ENCODE measurements at places on chromosomes 7 and 10. TPM values are rescaled to one million over a fixed set of nuclear protein-coding genes. Genes with fewer than 3 reads are reported as not detected.

DNA sequence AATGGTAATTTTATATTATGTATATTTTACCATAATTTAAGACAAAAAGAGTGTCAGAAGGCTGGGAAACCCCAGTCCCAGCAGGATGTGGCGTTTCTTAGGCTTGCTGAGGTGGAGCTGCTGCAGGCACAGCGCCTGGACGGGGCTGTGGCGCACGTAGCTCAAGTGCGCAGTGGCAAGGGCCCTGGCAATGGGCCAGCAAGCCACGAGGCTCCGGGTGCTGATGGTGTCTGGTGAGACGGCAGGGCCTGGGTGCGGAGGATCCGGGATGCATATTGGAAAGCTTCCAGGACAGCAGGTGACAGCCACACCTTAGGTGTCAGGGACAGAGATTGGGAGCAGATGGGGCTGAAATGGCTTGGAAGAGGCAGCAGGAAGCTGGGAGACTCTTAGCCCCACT lies 37.2 kb downstream of the CLEC2L start:
- DNase-seq: no peak

Gene GOLGA7B
- total RNA-seq: not detected

DNA sequence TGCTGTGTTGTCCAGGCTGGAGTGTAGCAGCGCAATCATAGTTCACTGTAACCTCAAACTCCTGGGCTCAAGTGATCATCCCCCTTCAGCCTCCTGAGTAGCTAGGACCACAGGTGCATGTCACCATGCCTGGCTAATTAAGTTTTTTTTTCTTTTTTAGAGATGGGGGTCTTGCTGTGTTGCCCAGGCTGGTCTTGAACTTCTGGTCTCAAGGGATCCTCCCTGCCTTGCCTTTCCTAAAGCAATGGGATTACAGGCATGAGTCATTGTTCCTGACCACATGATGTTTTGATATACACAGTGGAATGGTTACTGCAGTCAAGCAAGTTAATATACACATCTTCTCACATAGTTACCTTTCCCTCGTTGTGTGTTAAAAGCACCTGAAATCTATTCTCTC lies 140.3 kb downstream of the GPR85 start:
- no peak for DNase-seq

DNA sequence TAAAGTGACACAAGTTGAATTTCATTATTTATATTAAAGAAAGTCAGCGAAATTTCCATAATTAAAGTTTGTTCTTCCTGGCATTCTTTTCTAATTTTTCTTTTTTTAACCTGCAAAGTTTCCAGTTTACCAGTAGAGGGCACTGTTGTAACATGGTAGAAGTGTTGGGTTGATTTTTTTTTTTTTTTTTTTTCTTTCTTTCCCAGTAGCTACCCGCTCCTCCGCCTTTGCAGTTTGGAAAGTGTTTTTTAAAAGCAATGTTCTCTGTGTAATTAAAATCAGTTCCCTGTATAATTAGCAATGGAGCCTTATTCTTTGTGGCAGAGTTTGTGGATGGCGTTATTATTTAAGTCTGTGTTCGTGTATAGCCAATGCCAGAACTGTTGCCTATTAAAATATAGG lies 53.7 kb downstream of the TAF3 start:
- no peak for DNase-seq

- peak; percentile 35 for DNase-seq
Observed at GRCh38 chr7:104958371-104958865, 55.6 kb upstream of the KMT2E start.

Gene ACSL5
- total RNA-seq: 8.0 TPM

Gene TBL2
- 56.1 TPM for total RNA-seq

- no peak for DNase-seq
Observed at GRCh38 chr7:43458330-43459018, 124.4 kb upstream of the STK17A start.

Gene CPN1
- total RNA-seq: not detected

GRCh38 chr7:44561962-44562621 lies 11.6 kb downstream of the DDX56 start:
- DNase-seq: no peak

Gene CHN2
- total RNA-seq: under 0.01 TPM

DNA sequence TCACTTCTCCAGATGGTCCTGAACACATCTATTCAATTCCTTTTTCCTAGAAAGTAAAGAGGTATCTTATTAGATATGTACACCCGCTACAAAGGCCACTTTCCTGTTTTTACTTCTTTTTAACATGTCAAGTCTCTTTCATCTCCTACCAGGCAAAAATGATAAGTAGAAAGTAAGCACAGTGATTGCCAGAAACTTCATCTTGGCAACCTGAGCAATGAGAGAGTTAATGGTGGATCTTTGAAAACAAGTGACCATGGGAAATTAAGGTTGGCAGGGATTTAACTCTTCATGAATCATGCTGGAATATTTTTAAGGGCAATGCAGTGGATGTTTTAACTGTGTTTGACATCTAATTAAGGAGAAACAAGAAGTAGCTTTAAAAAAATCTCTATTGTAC lies 2.7 kb downstream of the SEMA3A start:
- DNase-seq: no peak

GRCh38 chr7:111312966-111313365 lies 222.0 kb downstream of the LRRN3 start:
- DNase-seq: no peak

GRCh38 chr10:79292891-79293746 lies 54.1 kb upstream of the PPIF start:
- peak; percentile 90 for DNase-seq

Gene ANKRD30A
- not detected for total RNA-seq

DNA sequence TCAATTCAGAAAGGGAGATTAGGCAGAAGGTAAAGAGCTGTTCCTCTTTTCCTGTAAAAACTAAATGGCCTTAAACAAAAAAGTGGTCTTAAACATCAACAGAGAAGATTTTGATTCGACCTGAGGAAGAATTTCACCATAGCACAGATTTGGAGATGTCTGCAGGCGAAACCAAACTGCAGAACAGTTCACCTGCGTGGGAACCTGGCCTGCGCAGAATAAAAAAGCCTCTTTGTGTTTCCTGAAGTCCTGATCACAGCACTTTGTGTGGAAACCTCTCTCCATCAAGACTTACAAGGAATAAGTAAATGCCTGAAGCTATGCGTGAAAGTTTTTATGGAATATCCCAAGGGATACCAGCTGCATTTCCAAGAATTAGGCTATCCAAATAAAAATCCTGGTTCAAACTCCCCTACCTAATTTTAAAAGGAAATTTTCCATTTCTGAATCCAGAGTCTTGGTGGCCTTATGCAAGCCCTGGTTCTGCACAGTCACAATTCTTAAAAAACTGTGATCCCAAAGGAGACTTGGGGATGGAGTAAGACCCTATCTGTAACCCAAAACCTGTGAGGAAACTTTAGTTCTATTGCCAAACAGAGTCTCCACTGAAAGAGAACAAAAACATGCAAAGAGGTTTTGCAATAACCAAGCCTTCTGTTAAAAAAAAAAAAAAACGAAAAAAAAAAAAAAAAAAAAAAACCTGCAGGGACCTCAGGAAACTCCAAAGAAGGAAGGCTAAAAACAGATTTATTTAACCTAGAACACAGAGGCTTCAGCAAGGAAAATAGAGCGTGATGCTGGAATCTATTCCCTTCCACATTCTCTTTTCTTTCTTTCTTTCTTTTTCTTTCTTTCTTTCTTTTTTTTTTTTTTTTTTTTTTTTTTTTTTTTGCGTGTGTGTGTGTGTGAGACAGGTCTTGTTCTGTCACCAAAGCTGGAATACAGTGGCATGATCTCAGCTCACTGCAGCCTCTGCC lies 10.4 kb downstream of the CALML3 start:
- DNase-seq: peak; percentile 90

DNA sequence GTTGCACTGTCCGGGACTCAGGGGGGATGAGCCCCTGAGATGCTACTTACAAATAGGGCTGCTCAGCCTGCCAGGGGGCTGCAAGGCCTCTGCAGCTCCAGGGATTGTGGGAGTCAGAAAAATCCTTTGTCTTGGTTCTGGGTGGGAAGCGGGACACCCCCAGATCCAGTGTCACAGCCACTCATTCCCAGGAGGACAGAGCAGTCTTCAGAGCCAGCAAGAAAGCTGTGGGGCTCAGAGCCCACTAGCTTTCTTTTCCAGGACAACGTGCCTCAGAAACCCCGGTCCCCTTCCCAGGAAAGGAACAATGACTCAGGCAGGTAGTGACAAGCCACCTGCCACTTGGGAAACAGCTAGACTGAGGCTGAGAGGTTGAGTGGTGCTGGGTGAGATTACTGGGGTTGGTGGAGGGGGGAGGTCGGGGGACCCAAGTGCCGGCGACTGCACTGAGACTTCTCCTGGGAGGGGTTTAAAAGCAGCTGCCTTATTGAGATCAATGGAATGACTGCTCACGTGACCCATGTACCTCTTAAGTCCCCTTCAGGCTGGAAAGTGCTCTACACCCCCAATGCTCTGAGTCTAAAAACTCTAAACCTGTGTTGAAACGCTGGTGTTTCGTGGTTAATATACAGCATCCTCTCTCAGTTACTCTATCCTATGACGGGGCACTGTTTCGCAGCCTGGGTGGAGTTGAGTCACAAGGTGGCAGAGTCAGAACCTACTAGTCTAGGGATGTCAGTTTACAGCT lies 123.6 kb downstream of the UBE2H start:
- DNase-seq: no peak
